ENCODE measurements at places on chromosomes 6 and 20. TPM values are rescaled to one million over a fixed set of nuclear protein-coding genes. Genes with fewer than 3 reads are reported as not detected.

The SIRPB2 gene
- not detected for total RNA-seq

The SLC22A3 gene
- 0.57 TPM for total RNA-seq

The TULP1 gene
- not detected for total RNA-seq

The IRF4 gene
- not detected for total RNA-seq

The TOX2 gene
- total RNA-seq: not detected

The ADGRF1 gene
- total RNA-seq: 0.05 TPM

Measured in astrocyte (in vitro differentiated cells and primary cell).